ENCODE measurements at places on chromosomes 2 and 18.

DNA sequence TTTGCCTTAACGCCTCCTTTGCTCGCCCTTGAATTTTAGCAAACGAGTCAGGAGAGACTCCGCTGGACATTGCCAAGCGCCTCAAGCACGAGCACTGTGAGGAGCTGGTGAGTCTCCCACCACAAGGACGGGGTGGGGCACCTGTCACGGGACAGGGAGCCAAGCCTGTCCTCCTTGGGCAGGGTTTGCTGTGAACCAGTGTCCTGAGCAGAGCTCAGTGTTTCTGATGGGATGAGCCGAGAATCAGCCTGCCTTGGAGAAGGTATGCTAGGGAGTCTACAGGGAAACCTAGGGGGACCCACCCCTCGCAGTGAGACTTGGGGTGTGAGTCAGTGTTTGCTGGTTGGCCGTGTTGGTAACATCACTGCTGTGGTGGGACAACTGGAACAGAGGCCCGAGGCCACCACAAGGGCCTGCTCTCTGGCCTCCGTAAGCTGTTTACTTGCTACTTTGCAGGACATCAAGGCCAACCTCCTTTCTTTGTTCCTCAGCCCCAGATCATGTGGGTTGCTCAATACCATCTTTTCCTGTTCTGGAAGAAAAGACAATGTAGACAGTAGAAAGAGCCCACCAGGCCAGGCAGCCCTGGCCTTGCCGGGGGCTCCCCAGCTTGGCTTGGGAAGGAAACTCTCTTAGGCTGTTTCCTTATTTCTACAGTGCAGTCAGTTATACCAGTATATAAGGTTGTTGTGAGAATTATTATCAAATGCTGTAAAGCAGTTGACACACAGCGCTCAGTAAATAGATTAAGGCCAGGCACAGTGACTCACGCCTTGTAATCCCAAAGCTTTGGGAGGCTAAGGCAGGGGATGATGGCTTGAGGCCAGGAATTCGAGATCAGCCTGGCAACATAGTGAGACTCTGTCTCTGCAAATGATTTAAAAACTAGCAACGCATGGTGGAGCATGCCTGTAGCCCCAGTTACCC lies 42.4 kb downstream of the ITGB1BP1 start:
- no peak overlapping the region for H3K27ac ChIP-seq
- no peaks in the 10 kb centered on the region for H3K4me1 ChIP-seq
- H3K27me3 ChIP-seq, result no peaks in the 10 kb centered on the region
- H3K36me3 ChIP-seq, result no peaks in the 10 kb centered on the region
- H3K4me3 ChIP-seq, result no peak overlapping the region
- DNase-seq, result no peak

DNA sequence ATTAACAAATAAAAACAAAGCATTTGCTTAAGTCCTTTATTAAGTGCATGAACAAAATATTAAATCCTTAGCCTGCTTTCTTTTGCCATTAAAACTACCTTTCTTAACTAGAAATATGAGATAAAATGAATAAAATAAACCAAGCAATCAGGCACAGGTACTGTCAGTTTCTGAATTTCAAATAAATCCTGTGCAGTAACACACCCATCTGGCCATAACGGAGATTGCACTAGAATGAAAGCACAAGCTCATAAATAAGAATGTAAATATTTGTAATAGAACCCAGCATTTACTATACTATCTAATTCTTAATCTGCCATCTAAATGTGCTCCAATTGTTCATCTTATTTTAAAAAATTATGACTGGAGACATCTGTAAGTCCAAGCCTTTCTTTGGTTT lies 31.9 kb downstream of the PRKRA start:
- H3K27me3 ChIP-seq, result no peaks in the 10 kb centered on the region
- H3K4me3 ChIP-seq, result no peak overlapping the region
- peaks cover 5% of the 10 kb centered on the region for H3K4me1 ChIP-seq
- no peak overlapping the region for H3K27ac ChIP-seq
- 0 out of 2 replicates have a peak, but pooled peaks cover 4% of the 10 kb centered on the region for H3K36me3 ChIP-seq

DNA sequence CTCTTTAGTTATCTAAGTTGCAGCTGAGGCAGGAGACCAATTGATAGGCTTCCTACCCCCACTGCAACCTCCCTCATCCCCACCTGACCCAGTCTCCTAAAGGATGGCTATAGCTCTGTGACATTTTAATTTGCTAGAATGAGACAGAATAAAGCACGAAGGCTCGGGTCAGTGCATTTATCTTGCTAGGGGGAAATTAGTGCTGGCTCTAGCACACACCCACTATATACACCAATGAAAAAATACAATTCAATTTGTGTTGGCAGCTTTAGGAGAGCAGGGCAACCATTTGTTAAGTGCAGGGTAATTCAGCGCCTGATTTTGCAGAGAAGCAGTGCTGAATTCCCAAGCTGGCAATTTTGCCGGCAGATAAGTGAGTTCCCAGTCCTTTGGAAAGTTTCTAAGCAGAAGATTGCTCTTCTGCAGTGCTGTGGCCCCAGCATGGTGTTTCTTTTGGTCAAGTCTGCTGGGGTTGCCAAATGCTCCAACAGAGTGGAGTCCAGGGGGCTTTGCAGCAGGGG lies 346.0 kb downstream of the ALK start:
- no peaks in the 10 kb centered on the region for H3K36me3 ChIP-seq
- no peaks in the 10 kb centered on the region for H3K4me1 ChIP-seq
- H3K27me3 ChIP-seq, result no peaks in the 10 kb centered on the region

DNA sequence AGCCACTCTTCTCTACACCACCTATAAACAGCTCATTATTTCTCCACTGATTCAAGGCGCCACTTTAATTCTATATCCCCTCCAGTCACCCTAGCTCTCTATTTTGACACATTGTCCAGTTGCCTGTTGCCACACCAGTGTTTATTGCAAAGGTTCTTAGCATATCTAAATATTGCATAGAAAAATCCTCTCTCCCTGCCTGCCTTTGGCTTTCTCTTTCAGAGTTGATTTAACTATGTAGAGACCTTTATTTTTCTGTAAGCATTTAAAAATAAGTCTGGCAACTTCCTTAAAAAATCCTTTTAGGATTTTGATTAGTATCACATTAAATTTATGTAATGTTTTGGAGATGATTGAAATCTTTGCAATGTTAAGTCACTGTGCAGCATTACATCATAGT lies 47.9 kb upstream of the B3GNT7 start:
- no peak overlapping the region for H3K4me3 ChIP-seq
- H3K27me3 ChIP-seq, result no peaks in the 10 kb centered on the region
- no peak overlapping the region for H3K27ac ChIP-seq
- DNase-seq, result no peak
- H3K36me3 ChIP-seq, result no peaks in the 10 kb centered on the region

DNA sequence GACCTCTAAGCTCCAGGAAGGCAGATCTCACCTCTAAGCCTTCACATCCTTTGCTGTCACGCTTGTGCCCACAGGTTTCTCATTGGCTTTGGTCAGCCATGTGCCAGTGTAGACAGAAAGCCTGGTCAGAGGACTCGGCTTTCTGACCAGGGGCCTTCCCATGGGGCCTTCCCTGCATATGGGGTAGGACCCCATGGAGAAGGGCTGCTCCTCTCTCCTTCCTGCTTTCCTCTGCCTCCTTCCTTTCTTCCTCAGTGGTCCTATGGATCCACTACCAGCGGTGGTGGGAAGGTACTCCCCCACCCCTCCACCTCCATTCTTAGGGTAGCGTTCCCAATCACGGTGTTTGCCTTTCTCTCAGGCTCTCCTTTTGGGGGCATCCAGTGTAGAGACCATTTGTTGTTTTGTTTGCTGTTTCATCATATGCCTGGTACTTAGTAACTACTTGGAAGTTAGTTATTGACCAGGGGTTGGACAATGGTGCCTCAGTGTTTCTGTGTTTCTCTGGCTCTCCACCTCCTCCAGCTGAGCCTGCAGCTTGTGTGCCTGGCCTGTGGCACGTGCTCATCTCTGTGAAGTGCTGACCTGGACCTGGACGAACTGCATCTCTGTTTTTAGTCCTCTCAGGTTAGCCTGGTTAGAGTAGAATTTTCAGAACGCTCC lies 71.6 kb downstream of the ZNF407 start:
- DNase-seq, result no peak
- H3K4me3 ChIP-seq, result no peak overlapping the region
- H3K27ac ChIP-seq, result no peak overlapping the region
- no peaks in the 10 kb centered on the region for H3K36me3 ChIP-seq

GRCh38 chr2:106054321-106054720 lies 139.8 kb downstream of the UXS1 start:
- no peak overlapping the region for H3K4me3 ChIP-seq
- H3K27ac ChIP-seq, result no peak overlapping the region
- no peak for DNase-seq
- no peaks in the 10 kb centered on the region for H3K27me3 ChIP-seq
- H3K36me3 ChIP-seq, result no peaks in the 10 kb centered on the region

GRCh38 chr2:216286616-216287231 lies 85.6 kb downstream of the MARCHF4 start:
- no peak for DNase-seq
- no peaks in the 10 kb centered on the region for H3K36me3 ChIP-seq
- H3K4me1 ChIP-seq, result peaks cover 18% of the 10 kb centered on the region
- no peak overlapping the region for H3K27ac ChIP-seq
- H3K4me3 ChIP-seq, result no peak overlapping the region
- H3K27me3 ChIP-seq, result no peaks in the 10 kb centered on the region

DNA sequence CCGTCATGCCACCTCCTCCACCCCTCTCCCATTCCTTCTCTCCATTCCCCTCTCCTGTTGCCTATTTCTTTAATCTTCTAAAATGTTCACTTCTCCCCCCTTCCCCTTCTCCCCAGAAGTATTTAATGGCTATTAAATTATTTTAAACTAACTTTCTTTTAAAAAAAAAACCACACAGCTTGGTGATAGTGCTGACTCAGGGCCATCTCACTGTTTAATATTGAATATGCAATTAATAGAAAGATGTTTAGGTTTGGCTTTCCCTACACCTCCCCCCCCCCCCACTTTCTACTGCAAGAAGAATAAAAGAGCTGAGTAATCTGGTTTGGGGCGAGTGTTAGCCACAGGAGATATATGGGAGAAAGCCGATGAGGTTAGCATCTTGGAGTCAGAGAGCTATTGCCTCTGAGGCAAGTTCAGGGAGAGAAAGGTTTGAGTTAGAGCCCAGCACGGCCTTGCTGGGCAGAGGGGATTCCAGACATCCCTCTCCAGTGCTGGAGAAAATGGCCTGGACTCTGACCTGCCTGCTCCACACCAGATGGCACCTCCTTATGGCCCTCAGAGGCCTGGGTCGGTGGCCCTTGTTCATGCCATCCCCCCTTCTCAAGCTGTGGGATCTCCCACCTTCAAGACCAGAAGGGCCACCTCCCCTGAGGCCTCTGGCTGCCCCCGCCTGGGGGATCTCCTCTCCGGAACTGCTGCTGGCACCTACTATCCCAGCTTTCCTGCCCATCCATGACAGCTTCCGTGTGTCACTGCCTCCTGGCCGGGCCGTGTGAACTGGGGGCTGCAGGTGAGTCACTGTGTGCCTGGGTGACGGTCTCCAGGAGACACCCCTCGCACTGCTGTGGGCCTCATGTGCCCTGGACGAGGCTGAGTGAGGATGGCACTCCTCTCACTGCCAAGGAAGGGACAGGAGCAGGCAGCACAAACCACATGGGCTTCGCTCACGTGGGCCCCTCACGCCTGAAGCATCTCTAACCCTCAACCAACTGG lies 246.9 kb downstream of the CELF4 start:
- H3K27me3 ChIP-seq, result no peaks in the 10 kb centered on the region
- H3K4me3 ChIP-seq, result no peak overlapping the region
- H3K4me1 ChIP-seq, result no peaks in the 10 kb centered on the region
- no peaks in the 10 kb centered on the region for H3K36me3 ChIP-seq

- H3K4me1 ChIP-seq, result no peaks in the 10 kb centered on the region
- no peaks in the 10 kb centered on the region for H3K36me3 ChIP-seq
- DNase-seq, result no peak
- H3K27ac ChIP-seq, result no peak overlapping the region
These were observed 442.8 kb downstream of the ZNF516 start for GRCh38 chr18:76052227-76052595.

GRCh38 chr2:231104115-231104713 lies 20.6 kb downstream of the HTR2B start:
- no peak overlapping the region for H3K4me3 ChIP-seq
- DNase-seq, result peak; percentile 54
- no peaks in the 10 kb centered on the region for H3K27me3 ChIP-seq
- H3K36me3 ChIP-seq, result no peaks in the 10 kb centered on the region
- H3K27ac ChIP-seq, result no peak overlapping the region
- H3K4me1 ChIP-seq, result no peaks in the 10 kb centered on the region

DNA sequence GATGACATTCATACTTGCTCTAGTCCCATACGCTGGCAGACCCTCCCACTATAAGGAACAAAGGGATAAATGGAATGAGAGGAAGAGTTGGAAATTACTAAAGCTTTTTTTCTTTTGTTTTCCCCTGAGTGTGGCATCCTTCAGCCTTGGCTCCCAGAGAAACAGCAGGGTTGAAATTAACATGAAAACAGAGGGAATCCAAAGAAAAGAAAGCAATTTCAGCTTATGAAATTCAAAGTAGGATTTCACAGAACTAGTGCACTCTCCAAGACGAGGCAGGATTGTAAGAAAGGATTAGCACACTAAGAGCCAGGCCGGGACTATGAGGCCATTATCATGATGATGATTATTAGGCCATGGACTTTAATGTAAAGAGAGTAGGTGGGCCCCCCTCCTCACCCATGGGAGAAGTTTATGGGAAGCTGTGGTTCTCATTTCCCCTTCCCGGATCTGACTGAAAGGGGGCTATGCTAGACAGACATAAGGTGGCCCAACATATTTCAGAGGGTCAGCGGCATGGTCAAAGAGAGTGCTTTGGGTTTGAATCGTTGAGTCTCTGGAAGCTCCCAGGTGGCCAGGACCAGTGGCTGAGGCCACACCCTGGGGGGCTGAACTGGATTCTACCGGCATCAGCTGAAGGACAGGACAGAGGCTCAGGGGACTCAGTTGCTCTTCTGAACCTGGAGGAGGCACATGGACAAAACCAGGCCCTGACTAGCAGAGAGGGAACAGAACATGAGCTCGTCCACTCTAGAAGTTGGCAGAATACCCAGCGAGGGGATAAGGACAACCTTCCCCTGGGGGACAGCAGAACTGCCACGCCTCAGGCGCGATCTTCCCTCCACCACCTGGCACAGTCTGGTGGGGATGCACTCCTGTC lies 100.1 kb upstream of the ARL4C start:
- H3K27ac ChIP-seq, result no peak overlapping the region
- H3K36me3 ChIP-seq, result no peaks in the 10 kb centered on the region
- no peak for DNase-seq
- H3K4me3 ChIP-seq, result no peak overlapping the region
- H3K4me1 ChIP-seq, result no peaks in the 10 kb centered on the region

DNA sequence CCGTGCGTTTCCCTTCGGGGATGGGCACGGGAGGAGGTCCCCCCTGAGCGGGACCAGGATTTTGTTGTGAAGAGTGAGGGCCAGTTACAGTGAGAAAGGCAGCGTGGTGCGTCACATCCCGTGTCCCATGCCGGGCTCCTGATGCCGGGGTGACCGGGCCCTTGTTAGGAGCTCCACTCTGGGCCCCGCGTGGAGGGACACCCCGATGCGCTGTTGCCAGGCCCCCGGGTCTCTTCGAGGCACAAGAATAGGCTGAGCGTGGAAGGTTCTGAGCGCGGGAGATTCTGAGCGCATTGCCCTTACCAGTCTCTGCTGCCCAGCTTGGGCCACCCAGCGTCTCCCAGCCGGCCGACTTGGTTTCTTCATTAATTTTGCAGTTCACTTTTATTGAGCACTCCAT lies 17.6 kb downstream of the CTDP1 start:
- H3K4me1 ChIP-seq, result no peaks in the 10 kb centered on the region
- H3K4me3 ChIP-seq, result no peak overlapping the region
- no peak for DNase-seq

- peaks cover 31% of the 10 kb centered on the region for H3K4me1 ChIP-seq
- H3K36me3 ChIP-seq, result no peaks in the 10 kb centered on the region
- DNase-seq, result no peak
- no peak overlapping the region for H3K4me3 ChIP-seq
These were observed 157.1 kb upstream of the CCDC150 start for GRCh38 chr2:196482119-196483065.

All from MM.1S (cell line).